Fibroblast of mammary gland (primary cell): ENCODE measurements at places on chromosomes 4 and X.

DNA sequence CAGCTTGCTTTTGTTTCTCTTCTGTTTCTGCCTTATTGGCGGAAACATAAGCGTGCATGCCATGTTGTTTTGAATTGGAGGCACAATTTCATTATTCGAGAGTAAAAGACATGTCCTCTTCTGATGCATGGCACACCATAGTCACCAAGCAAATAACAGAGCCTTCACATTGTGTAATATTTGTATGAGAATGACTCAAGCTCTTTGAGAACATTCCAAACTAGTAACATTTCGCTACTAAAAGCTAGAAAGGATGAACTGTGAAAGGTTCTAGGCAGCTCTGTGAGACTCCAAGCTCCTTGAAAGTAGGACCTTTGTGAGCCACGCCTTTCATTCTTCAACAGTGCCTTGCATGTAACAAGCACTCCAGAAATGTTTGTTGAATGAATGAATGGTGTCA is 9.2 kb upstream of the ANXA3 start:
- DNase-seq, result peak; percentile 80

- peak; percentile 93 for DNase-seq
Measured at GRCh38 chr4:26022346-26023202, 108.6 kb downstream of the SMIM20 start.

- peak; percentile 68 for DNase-seq
Measured at GRCh38 chr4:143773998-143774895, 73.8 kb upstream of the FREM3 start.

- peak; percentile 90 for DNase-seq
Measured at GRCh38 chr4:1010395-1011021, 918 bp upstream of the FGFRL1 start.

DNA sequence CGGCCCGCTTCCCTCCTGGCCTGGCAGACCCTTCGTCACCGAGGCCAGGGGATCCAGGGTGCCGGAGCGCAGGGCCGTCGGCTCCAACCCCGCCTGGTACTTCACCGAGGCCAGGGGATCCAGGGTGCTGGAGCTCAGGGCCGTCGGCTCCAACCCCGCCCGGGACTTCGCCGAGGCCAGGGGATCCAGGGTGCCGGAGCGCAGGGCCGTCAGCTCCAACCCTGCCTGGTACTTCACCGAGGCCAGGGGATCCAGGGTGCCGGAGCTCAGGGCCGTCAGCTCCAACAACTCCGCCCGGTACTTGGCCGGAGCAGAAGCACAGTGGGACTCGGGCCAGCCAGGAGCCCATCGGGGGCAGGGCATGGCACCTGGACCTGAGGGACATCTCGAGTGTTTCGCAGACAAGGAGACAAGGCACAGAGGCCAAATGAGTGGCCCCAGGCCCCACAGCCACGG is 85.1 kb downstream of the FAM53A start:
- no peak for DNase-seq

GRCh38 chrX:107563824-107564223 is 64.5 kb upstream of the PRPS1 start:
- no peak for DNase-seq

DNA sequence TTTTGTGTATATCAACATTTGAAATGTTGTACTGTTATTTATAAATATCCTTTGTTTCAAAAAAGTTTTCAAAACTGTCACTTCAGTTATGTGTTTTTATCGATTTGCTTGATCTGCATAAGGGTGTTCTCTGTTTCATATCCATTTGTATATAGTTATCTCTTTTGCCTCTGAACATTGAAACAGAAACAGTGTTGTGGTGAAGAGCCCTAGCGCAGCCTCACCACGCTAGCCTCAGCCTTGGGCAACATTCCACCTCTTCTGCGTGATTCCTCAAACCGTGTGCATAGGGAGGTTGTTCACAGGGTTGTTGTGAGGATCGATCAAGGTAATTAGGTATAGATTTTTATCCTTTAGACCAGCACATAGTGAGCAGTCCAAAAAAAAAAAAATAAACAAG is 287.0 kb upstream of the GALNT7 start:
- DNase-seq, result no peak

GRCh38 chrX:9482837-9483236 is 18.0 kb downstream of the TBL1X start:
- DNase-seq, result no peak
